ENCODE measurements at places on chromosomes 2 and 18.

- no peak for DNase-seq
These were observed 69.2 kb downstream of the NRXN1 start for GRCh38 chr2:50962731-50963130.

GRCh38 chr2:33033606-33034081 is 86.9 kb downstream of the LTBP1 start:
- DNase-seq: no peak

- DNase-seq: peak; percentile 29
These were observed 96.7 kb downstream of the PMAIP1 start for GRCh38 chr18:59996370-59996966.

DNA sequence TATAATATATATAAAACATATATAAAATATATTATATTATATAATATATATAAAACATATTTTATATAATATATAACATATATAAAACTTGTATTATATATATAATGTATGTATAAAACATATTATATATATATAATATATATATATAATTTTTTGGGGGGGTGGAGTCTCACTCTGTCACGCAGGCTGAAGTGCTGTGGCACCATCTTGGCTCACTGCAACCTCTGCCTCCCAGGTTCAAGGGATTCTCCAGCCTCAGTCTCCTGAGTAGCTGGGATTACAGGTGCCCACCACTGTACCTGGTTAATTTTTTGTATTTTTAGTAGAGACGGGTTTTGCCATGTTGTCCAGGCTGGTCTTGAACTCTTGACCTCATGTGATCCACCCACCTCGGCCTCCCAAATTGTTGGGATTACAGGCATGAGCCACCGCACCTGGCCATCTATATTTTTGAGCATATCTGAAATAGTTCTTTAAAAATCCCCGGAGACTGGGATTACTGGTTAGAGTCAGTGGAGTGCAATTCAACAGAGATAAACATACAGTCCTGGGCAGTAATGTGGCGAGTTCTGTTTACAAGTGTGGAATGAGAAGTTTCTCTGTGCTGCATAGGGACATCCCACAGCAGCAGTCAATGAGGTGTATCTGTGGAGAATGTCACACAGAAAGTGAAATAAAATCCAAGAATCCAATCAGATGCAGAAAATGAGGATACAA is 208.4 kb downstream of the MYCN start:
- DNase-seq: no peak

GRCh38 chr18:79524181-79525078 is 128.7 kb downstream of the NFATC1 start:
- DNase-seq: no peak

DNA sequence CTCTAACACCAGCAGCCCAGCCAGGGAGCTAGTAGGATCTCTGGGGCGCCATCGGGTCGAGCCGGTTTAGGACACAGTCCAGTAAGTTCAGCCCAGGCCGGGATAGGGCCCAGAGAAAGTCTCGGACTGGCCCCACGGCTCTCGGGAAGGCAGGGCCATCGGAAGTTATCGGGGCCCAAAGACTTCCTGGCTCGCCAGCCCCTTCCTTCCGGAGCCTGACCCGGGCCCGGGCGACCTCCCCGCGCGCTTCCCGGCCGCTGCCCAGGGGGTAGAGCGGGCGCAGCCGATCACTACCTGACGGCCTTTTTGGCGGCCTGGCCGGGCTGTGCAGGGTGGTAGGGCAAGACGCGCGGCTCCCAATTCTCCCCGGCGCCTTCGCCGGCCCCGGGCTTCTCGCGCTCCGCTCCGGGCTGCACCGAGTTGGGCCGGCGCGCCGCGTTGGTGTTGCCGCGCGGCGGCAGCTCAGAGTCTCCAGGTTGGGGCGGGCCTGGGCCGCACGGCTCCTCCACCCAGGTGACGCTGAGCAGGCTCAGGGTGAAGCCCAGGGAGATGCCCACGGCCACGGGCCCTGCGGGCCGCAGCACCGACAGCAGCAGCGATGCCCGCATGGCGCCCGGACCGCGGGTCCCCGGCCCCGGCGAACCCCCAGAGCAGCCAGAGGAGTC is 546 bp downstream of the CHPF start:
- DNase-seq: no peak

DNA sequence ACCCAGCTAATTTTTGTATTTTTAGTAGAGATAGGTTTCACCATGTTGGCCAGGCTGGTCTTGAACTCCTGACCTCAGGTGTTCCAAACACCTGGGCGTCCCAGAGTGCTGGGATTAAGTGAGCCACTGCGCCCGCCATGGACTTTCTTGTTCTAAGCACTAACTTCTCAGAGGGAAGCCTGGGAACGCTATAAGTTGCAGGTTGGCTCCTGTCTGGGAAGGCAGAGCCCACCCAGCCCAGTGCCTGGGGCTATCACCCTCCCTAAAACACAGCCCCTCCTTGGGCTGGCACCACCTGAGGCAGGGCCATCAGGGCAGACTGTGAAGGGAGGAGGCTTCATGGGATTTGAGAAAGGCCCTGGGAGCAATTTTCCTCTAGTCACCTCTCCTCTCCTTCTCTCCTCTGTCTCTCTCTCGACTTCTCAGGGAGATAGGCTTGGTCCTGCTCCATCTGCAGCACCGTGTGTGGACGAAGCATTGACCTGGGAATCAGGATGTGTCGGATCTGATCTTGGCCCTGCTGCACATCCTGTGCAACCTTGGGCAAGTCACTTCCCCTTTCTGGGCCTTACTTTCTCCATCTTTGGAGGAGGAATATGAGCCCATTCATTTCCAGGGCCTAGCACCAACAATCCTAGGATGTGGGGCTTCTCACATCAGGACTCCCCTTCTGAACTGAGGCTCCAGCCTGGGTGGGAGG is 10.9 kb downstream of the PSD4 start:
- peak; percentile 20 for DNase-seq

DNA sequence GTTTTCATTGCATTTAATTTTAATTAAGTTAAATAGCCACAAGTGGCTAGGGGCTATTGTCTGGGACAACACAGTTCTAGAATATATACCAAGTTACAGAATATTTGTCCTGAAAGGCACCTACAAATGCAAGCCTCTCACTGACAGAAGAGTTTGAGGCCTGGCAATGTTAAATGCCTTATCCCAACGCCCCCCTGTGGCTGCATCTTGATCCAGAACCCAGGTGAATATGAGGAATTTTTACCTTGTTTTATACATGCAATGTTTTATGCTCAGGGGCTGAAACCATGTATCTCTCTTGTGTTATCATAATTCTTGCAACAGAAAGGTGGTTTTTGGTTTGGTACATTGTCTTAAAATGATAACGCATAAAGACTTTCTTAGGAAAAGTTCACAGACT is 71.8 kb upstream of the SEC11C start:
- peak; percentile 9 for DNase-seq

DNA sequence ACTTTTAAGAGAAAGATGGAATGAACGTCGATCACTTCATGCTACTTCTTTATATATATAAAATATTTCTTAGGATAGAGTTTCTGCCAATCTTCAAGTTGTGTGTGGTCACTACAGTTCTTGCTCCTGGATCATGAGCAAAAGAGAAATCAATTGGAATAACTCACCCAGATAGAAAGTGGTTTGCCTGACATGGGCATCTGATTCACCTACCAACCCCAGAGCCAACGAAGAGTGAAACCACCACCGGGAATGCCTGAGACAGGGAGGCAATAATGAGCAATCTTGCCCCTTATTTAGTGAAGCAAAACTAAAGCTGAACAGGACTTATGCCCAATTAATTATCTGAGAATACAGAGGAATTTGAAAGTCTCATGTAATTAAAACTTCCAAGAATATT is 250.2 kb upstream of the REG3G start:
- no peak for DNase-seq

DNA sequence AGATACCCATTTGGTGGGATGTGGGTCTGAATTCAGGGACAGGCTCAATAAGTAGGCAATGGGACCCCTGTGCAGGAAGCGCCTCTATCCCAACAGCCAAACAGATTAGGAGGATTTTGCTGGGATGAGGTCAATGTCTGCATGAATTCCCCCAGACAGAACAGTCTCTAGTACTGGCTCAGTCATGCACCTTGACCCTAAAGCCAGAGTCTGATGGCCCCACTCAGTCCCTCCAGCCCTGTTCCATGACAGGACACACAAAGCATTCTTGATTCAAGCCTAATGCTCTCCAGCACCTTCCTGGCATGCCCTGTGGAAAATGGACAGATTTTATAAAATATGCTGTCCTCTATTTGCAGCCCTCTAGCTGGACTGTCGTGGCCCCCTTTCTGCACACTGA is 49.8 kb upstream of the RAB6D start:
- no peak for DNase-seq

DNA sequence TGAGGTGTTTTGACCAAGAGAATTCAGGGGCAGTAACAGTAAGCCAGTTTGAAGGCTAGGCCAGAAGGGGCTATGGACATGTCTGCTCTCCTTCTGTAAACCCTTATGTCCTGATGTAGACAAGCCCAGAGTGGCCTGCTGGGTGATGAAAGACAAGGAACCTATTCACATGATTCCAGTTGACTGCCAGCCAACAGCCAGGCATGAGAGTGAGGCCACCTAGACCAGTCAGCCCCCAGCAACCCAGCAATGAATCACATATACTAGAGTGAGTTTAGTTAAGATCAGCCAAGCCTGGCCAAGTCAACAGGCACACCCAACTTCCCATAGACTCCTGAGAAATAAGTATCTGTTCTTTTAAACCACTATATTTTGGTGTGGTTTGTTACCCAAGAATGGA is 1889.7 kb upstream of the CELF4 start:
- DNase-seq: peak; percentile 1

DNA sequence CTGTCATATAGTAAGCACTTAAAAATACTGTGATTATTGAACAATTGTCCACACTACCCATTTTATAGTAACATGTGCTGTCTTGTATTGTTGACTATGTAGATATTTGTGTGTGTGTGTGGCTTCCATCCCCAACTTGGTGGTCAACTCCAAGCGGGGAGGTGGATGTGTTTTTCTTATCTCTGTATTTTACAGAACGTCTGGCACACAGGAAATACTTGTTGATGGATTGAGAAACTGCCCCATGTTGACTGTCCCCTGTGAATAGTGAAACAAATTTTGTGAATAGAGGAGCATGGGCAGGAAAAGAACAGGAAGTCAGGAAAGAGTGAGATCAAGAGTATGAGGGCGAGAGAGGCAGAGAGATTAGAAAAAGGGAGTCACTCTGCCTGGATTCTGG is 83.6 kb downstream of the CELF4 start:
- no peak for DNase-seq

- peak; percentile 41 for DNase-seq
These were observed 281.0 kb downstream of the AFF3 start for GRCh38 chr2:99861376-99861760.

DNA sequence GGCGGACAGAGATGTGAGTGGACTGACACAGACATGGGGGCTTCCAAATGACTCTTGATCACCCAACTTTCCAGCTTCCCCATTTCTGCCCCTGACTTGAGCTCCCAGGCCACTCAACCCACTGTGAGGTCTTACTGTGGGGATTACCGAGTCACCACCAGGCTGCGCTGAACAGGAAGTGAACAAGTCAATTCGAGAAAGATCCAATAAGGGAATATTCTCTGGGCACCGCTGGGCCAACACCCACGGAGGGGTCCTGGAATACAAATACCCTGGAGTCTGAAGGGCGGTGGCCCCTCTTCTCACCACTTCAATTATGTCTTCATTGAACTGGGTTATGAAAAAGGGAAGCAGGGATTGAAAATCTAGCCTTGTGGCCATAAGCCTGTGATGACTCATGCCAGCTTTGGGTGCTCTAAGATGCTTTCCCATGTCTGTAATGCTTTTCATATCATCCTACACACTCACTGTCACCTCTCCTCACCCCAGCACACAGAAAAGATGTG is 37.7 kb downstream of the BCL11A start:
- DNase-seq: peak; percentile 95

- DNase-seq: peak; percentile 42
These were observed 27.5 kb downstream of the ZNF638 start for GRCh38 chr2:71358931-71359671.

GRCh38 chr2:237486819-237487448 is at the start of gene MLPH:
Gene MLPH, plus strand, starts transcription at chr2:237487251. Its CDS starts 6,176 bp downstream, at chr2:237493427.
- DNase-seq: no peak

- DNase-seq: no peak
These were observed 109.1 kb downstream of the PLEKHA3 start for GRCh38 chr2:178589335-178589734.

GRCh38 chr18:53799134-53799533 is 425.3 kb downstream of the MBD2 start:
- no peak for DNase-seq

DNA sequence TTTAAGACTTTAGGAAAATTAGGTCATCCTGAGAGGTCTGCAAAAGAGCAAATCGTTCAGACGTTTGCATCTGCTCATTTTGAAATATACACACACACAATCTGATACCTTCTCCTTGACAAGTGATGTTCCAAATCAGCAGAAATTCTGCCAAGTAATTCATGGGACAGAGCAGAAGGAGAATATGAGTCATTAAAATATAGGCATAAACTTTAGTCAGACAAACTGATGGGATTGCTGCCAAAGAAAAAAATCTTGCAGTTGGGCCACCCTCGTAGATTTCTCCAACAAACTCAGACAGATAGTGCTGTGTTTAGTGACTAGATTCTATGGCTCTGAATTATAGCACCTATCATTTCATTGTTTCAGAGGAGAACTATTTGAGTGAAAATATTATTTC is 336.3 kb downstream of the NYAP2 start:
- DNase-seq: peak; percentile 26

DNA sequence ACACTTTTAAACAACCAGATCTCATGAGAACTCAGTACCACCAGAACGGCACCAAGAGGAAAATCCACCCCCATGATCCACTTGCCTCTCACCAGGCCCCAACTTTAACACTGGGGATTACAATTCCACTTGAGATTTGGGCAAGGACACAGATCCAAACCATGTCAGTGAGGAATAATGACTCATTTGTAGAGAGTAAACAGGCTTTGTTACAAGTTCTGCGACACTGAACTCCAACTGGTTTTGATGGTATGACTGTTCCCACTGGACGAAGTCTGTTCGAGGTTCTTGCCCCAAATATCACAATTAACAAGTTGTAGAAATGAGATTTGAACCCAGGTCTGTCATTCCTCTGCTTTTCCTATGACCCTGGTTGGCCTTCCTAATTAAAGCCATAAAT is 718.1 kb upstream of the ID2 start:
- DNase-seq: no peak

- DNase-seq: no peak
These were observed 157.1 kb downstream of the PRPF40A start for GRCh38 chr2:152560166-152560565.

GRCh38 chr2:113692698-113693428 is 63.6 kb downstream of the SLC35F5 start:
- peak; percentile 56 for DNase-seq

GRCh38 chr2:85577386-85578242 is at the start of gene VAMP8:
Gene VAMP8, plus strand, starts transcription at chr2:85577586. Its CDS starts 61 bp downstream, at chr2:85577647.
- DNase-seq: peak; percentile 60

- no peak for DNase-seq
These were observed 45.0 kb upstream of the CREB1 start for GRCh38 chr2:207484444-207485391.

Data from suppressor macrophage treated with lipopolysaccharide for 1 hour (primary cell).